ENCODE measurements at places on chromosomes 4 and X.

DNA sequence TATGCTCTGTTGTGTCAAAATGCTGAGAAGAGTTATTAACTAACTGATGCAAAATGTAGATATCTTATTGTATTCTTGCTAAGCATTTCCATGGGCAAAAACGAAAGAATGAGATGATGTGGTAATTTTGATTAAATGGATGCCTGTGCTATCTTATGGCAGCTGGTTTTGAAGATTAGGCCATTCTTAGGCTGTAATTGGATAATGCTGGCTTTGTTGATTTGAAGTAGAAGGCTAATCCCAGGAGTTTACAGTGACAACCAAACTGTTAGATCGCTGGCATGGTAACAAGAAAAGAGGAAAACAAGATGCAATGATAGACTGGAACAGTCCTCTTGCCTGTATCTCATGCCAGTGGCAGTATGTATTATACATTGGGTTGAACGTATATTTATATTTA is 74.1 kb upstream of the WDR44 start:
- H3K27ac ChIP-seq, result no peak overlapping the region
- no peak overlapping the region for H3K4me3 ChIP-seq
- no peaks in the 10 kb centered on the region for H3K4me1 ChIP-seq
- H3K36me3 ChIP-seq, result no peaks in the 10 kb centered on the region

GRCh38 chr4:112348488-112349158 is 51.5 kb downstream of the ALPK1 start:
- DNase-seq, result peak; percentile 69
- no peaks in the 10 kb centered on the region for H3K4me1 ChIP-seq
- H3K36me3 ChIP-seq, result no peaks in the 10 kb centered on the region
- H3K27me3 ChIP-seq, result no peaks in the 10 kb centered on the region

DNA sequence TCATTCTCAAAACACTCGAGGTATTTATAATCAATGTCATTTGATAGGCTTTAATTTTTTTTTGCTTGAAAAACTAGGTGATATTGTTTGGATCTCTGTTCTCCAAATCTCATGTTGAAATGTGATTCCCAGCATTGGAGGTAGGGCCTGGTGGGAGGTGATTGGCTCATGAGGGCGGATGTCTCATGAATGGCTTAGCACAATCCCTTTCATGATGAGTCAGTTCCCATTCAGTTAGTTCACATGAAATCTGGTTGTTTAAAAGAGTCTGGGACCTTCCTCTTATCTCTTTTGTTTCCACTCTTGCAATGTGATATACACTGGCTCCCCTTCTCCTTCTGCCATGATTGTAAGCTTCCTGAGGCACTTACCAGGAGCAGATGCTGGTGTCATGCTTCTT is 638.7 kb downstream of the DMD start:
- no peak overlapping the region for H3K4me3 ChIP-seq
- no peaks in the 10 kb centered on the region for H3K36me3 ChIP-seq
- DNase-seq, result no peak
- no peak overlapping the region for H3K27ac ChIP-seq

GRCh38 chrX:19636980-19637379 is 121.7 kb upstream of the MAP3K15 start:
- no peak for DNase-seq
- H3K27me3 ChIP-seq, result no peaks in the 10 kb centered on the region
- no peaks in the 10 kb centered on the region for H3K36me3 ChIP-seq
- no peak overlapping the region for H3K4me3 ChIP-seq

DNA sequence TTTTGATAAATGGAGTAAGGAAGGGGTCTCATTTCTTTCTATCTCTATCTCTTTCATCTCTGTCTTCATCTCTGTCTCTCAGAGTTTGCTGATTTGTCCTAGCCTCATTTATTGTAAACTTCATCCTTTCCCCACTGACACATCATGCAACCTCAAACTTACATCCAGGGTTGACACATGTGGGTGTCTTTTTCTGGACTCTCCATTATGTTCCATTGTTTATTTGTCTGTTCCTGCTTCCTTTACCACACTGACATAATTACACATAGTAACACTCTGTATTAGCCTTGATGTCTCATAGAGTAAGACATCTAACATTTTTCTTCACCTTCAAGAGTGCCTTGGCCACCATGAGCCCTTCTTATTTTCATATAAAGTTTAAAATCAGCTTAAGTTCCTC is 8.1 kb upstream of the SRD5A3 start:
- H3K4me3 ChIP-seq, result no peak overlapping the region
- no peaks in the 10 kb centered on the region for H3K4me1 ChIP-seq
- no peak for DNase-seq
- no peaks in the 10 kb centered on the region for H3K27me3 ChIP-seq

Measured in kidney (tissue), 22 donors.